NCI-H2107 (cell line): ENCODE measurements at places on chromosomes 4 and X.

DNA sequence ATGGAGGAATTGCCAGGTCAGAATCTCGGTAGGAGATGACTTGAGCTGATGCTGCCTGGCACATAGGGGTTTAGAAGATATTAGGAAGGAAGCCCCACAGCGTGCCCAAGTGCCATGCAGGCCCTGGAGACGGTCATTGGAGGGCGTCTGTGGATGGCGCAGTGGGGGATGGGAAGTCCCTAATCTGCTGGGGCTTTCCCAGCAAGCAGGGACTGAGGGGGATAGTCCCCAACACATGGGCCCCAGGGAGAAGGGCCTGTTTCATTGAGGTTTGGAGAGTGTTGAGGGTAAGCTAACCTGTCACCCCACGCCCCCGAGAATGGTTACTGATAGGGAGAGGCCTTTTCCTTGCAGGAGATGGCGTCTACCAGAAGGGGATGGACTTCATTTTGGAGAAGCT is 7.8 kb downstream of the TAFAZZIN start:
- DNase-seq = no peak

DNA sequence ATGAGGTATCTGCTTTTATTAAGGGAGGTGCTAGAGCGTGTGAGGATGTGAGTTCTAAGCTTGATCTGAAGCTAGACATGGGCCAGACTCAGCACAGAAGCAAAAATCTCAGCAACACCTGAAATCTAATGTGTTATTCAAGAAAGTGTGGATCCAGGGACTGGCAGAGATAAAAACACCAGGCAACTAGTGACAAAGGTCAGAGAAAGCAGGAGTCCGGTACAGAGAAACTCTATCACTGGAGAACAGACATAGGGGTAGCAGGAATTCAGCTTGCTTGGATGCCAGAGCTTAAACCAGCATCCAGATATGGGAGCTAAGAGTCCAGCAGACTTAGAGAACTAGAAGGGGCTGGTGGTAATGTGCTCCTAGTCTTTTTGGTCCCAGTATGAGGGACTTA is 34.0 kb downstream of the VCX start:
- DNase-seq = no peak

GRCh38 chr4:89469930-89470375 is 162.4 kb upstream of the GPRIN3 start:
- no peak for DNase-seq

DNA sequence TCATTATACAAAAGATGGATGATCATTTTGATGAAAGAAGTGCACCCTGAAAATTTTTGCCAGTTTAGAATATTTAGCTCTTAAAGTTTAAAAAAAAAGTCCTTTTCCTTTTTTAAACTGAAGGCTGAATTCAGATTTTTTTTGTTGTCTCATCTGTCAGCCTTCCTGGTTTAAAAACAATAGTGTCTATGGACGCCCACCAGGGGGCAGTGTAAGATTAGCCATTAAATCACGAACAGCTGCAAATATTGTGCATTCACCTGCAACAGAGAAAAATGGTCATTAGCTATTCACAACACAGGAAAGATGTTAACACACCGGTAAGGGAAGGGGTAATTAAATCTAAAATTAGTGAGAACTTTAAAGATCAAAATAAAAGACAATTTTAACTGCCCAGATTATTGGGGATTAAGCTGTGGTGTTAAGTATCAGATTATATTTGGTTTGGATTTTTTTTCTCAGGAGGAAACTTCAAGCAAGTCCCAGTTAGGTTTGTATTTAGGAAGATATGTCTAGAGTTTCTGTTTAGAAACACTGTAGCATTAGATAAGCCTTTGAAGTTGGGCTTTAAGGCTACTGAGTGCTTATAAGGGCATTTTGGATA is 4.4 kb upstream of the CXorf38 start:
- peak; percentile 58 for DNase-seq

DNA sequence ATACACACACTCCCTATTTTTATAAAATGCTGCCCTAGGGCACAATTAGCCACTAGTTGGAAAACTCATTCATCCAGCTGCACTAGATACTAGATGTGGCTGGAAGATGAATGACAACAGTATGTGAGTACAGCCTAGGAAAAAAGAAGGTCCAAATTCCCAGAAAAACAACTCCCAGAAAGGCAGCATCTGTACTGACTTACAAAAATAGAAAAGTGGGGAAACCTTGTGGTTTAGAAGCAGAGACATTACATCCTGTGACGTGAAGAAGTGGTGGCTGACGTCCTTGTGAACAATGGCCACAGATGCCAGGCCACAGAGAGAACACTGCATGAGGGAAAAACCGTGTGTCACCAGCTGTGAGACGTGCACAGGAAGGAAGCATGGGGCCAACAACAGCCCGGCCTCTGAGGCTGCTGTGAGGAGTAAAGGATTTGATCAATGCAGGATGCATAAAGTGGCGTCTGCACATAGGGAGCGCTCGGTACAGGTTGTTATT is 81.2 kb downstream of the SPRY1 start:
- no peak for DNase-seq

DNA sequence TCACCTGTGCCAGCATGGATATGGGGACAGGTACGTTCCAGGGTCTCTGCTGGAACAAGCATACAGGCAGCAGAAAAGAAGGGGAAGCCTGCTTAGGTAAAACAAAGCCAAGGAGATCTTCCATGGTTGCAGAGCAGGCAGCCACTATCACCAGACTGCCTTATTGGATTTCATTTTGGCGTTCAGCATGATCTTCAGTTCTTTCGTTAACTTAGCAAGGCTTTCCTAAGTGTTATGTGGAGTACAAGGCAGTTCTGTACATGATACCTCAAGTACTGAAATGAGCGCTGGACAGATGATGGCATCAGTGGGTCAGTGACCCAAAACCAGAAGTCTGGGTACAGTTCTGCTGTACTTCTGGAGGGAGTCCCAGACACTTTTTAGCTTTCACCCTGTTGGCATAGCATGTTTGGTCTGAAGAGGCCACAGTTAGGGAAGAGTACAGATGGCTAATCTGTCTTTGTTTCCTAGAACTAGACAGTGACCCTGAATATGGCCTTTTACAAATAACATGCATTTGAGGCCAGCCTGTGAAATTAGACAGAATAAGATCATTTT is 8.9 kb downstream of the SMIM20 start:
- no peak for DNase-seq
